ENCODE measurements at places on chromosomes 12 and 14.

GRCh38 chr14:74160763-74161162, 76.0 kb downstream of the LIN52 start:
- no peak for DNase-seq

- DNase-seq, result no peak
These were observed 109.0 kb upstream of the AMIGO2 start for GRCh38 chr12:47188576-47189441.

- DNase-seq, result no peak
These were observed 524.8 kb upstream of the ATP2B1 start for GRCh38 chr12:90233168-90234100.

DNA sequence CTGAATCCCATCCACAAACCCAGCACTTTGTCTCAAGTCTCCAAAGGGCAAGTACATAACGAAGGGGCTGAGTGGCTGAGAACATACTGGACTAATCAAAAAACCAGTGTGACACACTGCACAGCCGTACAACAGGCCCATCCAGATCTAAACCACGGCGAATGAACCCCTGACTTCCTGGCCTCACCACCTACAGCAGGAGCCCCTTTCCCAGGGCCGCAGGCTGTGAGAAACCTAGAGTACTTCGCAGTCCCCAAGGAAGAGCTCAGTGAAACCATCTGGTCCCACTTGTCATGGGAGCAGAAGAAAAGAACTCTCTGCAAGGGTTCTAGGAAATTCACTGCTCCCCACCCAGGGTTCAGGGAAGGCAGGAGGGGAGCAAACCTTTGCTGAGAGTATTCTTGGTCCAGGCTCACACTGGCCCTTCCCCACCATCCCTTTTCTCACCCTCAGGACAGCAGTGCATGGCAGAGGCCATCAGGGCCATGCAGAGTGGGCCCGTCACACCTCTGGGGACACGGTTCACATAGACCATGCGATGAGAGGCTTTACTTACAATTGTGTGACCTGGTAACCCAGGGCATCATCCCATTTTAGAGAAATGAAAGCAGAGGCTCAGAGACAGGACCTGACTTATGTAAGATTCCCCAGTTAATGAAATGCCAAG, 192.8 kb downstream of the BCL11B start:
- no peak for DNase-seq

DNA sequence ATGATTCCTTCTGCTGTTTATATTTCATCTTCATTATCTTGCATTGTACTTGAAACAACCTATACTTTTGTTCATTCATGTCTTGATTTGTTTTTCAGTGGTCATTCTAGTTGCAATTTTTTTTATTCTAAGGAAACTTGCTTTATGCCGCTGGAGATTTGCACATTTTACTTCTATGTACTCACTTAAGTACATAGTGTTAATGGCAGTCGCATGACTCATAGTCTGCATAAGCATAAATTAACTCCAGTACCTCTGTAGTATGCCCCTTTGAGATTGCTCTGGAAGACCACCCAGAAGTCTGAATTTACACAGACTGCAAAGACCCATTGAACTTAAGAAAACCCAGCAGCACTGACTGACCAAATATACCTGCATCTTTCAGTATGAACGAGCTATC, 77.0 kb downstream of the MSRB3 start:
- no peak for DNase-seq

DNA sequence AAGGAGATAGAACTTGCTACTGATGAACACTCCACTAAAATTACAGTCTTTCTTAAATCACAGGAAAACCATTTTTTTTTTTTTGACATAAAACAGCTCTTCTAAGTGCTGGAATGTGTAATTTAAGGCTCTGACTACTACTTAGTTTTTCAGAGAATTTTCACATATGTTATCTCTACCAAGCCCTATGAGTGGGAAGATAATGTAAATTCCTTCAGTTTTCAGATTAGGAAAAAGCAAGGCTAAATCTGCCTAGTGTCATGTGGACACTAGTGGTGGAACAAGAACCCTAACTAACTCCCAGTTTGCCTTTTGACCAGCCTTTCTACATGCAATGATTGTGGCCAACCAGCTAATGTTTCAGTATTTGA, 37.3 kb upstream of the CSRP2 start:
- DNase-seq, result no peak

GRCh38 chr14:95862243-95862642, 14.4 kb upstream of the TUNAR start:
- DNase-seq, result no peak

DNA sequence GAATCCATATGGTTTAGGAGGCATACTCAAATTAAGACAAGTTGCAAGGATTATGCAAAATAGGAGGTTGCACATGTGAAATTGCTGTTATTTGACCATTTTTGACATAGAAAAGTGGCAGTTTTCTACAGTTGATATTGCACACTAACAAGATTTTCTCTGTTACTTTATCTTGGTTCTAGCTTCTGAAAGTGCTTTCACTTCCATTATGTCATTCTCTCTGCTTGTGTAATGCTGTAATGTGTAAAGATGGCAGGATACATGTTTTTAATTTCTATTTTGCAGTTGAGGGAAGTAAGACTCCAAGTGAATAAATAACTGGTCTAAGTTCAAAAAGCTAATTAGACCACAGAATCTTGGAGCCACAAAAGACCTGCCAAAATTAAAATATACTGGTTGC, 60.6 kb downstream of the MYRFL start:
- DNase-seq, result no peak

DNA sequence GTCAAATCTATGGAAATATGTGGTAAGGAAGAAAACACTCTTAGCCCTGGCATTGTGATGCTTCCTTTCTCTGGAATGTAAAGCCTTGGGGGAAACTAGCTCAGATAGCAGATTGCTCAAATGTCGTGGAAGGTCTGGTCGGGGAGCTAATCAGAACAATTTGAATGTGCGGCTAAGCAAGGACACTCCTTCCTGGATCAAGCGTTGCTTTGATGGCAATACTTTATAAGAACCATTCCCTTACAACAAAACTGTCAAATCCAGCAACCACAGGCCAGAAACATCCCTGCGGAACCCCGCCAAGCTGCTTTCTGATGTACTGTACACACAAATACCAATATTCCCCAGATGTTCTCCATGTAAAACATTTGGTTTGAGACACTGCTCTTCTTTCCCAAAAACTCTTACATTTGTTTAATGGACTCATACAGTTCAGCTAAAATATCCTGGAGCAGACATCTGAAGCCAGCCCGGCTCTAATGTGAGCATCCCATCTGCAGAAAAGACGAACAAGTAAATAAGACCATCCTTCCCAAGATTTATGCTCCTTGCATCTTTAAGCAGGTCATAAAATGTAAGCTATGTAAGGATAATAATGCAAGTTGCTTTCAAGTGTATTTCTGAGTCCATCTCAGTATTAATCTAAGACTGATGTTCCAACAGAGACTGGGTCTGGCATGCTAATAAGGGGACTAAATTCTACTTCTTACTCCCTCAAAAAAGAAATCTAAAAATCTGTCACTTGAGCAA, 20.2 kb downstream of the NUAK1 start:
- DNase-seq, result no peak

DNA sequence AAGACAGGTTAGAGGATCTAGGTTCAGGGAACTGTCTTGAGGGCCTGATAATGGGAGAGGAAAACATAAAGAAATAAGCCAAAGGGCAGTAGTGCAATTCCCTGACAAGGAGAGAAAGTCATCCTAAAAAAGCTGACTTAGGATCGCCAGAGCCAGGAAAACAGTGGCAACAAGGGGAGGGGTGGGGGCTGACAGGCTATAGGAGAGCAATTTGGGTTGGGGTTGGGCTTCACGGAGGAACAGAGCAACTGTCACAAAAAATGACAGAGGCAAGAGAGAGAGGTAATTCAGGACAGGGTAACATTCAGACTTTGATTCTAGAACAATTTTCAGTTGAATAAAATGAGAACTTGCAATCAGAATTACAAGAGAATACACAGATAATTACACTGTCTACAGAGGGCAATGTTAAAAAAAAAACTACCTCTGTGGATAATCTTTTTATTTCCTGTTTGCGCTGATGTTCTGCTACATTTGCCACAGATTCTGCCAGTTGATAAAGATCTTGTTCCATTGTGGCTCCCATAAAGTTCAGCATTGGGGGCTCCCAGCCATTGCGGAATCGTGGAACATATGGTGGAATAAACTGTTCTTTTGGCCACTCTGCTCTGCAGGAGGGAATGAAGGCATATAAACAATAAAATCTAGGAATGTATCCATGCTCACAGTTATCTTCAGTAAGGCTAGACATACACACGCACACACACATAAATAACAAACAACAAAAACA, 138.6 kb downstream of the EPS8 start:
- no peak for DNase-seq

DNA sequence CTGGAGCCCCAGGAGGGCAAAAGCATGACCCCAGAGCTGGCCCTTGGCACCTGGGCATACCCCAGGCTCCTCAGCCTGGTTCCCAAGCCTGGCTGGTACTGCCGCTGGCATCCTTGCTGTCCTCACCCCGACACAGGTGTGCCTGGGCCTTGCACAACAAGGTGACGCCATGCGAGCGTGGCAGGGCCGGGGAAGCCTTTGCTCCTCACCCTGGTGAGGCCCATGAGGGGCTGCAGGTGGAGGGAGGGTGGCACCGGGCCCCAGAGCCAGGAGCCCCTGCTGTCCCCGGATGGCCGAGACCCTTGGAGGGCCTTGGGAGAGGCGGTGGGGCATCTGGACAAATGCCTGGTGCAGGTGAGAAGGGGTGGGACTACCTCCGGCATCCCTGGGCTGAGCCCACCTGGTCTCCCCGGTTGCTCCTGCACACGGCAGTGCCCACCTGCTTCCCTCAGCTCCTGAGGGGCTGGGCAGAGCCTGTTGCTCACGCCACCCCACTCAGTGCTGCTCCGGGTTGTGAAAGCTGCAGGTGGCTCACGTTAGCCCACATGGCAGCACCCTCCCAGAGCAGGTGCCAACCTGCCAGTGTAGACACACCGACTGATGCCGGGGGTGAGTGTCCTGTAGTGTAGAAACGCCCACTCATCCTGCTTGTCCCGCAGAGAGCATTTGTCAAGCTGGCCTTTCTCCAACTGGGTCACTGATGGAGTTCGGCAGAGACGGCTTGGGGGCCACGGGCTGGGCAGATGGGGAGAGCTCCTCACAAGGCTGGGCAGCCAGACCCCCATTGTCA, 24.6 kb upstream of the KIF26A start:
- DNase-seq, result no peak

GRCh38 chr14:51653079-51653774, 1.5 kb downstream of the FRMD6 start:
- no peak for DNase-seq

- DNase-seq, result peak; percentile 13
These were observed 114.8 kb downstream of the MON2 start for GRCh38 chr12:62581288-62582064.

DNA sequence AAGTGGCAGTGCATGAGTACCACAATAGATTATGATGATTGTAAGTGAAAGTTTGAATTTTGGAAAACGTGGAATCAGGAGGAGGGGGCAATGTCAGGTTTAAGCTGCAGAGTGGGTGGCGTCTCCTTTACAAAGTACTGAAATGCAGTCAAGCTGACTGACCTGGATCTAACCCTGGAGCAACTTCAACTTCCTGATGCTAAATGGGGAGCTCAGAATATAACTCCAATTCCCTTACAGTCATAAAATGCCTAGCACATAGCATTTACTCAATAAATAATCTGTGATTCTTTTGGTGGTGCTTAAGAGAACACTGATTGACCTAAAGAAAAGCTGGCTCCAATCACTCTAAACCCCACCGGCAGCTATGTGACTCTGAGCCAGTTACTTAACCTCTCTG, 38.5 kb downstream of the CCDC60 start:
- no peak for DNase-seq

DNA sequence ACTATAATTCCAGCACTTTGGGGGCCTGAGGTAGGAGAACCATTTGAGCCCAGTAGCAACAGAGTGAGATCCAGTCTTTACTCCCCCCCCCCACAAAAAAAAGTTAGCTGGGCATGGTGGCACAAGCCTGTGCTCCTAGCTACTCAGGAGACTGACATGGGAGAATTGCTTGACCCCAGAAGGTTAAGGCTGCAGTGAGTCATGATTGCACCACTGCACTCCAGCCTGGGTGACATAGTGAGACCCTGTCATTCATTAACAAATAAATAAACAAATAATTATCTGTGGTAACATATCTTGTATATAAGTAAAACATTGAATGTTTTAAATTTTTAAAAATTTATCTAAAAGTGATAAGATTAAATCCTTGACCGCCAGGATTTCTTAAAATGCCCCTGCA, 4.8 kb downstream of the ENTPD5 start:
- no peak for DNase-seq

DNA sequence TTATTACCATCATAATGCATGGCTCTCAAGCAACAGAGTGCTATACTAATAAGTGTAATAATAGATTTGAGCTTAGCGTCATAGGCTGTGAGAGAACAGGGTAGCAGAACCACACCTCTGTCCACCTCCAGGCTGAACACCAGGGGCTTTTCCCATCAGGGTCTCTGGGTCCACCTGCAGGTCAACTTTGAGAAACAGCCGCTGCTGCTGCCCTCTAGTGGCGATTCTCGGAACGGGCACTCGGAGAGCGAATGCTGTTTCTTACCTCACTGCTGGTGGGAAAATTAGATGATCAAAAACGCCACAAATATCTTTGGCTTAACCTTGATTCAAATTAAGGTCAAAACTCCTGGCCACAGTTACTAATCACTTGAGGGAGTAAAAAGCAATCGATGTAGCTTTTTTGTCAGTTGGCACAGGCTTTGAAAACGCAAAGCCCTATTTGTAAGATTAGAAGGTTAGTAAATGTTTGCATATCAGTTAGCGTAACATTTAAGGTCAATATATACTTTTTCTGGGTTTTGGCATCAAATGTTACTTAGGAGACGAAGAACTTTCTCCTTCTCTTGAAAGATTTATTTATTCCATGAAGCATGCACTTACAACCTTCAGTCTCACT, 127.9 kb upstream of the TMEM132D start:
- DNase-seq, result peak; percentile 31

DNA sequence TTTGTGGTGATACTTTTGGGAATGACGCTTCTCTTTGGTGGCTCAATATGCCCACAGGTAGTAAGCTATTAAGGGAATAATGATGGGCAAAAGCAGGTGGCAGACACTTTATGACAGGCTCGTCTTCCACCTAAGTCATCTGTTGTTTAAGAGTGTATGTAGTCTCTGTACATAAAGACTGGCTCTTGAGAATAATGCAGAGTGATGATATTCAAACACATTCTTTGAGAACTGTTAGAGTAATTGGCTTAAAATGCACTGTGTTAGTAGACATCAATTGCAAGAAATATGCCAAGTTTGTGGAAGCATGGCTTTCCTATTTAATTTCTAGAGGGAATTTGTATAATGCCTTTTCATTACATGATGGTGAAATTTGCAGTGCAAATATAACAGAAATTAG, 694.8 kb upstream of the MIS18BP1 start:
- no peak for DNase-seq

DNA sequence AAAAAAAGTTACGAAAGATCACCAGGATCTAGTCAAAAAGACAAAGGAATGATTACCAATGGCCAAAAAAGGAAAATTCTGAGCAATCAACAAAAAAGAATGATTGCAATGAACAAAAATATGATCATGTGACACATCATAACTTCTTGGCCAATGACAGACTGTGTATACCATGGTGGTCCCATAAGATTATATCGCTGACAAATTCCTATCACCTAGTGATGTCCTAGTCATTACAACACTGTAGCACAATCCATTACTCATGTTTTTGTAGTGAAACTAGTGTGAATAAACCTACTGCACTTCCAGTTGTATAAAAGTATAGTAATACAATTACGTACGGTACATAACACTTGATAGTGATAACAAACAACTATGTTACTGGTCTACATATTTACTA, 12.3 kb downstream of the SEL1L start:
- no peak for DNase-seq
